ENCODE measurements at places on chromosomes 5 and 9.

DNA sequence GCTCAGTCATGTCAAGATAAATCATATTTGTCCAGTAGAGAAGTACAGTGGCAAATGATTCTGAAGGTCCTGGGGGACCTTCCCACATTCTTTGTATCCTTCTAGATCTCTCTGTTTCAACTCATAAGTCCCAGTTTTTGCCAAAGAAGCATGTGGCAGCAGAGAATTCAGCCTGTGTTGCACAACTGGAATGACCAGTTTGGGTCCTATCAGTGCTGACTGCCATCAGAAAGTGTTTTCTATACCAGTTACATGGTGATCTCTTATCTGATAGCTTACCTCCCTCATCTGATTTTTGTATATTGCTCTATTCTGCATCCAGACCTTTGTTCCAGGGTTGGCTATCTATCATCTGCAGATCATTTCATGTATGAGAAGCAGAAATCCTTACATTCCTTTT, 21.7 kb downstream of the GM2A start:
- DNase-seq = no peak

DNA sequence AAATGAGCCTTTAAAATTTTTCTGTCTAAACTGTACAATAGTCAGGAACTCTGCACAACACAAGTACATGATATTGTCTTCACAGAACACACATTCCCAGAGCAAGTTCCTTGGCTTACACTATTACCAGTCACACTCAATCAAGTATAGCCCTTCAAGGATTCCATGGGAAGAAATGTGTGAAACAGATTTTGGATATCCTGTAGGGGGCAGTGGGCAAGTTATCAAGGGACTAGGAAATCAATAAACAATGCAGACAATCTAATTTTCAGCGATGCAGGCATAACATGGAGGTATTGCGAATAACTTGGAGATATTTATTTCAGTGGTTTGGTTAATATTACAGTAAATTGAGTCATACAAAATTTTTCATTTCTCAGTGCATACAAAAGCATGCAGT, 1171.5 kb upstream of the NUDT12 start:
- DNase-seq = no peak

DNA sequence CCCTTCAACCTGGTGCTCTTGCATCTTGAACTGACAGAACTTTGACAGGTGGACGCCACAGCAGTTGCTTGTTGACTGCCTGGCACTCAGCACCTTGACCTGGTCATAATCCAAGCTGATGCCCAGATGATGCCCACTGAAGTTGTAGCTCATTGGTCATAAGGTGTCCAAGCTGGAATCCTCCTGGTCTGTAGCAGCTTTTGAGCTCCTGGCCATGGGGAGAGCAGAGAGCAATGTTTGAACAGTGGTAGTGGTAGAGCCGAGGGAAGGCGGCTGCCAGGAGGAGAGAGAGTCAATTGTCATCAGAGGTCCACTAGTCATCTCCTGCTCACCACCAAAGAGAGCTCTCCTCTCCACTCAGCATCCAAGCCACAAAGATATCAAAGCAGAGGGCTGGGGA, 23.3 kb downstream of the CSF2 start:
- no peak for DNase-seq

GRCh38 chr5:73189871-73190376, 16.9 kb downstream of the TMEM174 start:
- no peak for DNase-seq

- no peak for DNase-seq
Observed at GRCh38 chr9:108254236-108254635, 601.5 kb downstream of the ACTL7B start.

DNA sequence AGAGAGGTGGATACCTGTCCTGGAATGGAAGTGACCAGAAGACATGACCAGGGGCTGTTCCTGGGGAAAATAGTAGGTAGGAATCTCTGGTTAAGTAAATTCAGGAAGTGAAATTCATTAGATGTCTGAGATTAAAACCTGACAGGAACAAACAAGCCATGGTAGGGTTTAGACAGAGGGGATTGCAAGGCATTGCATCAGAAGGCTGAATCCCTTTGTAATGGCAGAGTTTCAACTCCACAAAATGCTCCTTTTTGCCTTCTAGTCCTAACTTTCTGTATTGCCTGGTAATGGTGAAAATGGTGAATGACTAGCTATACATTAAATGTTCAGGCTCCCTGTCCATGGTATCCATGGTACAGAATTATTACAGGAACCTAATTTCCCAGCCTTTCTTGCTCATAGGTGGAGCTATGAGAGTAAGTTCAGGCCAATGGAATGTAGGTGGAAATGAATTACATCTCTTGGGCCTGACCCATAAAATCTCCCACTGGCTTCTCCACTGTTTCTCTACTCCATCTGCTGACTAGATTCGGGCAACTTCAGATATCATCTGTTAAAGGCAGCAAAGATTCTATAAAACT, 113.4 kb upstream of the CNTLN start:
- DNase-seq = no peak

DNA sequence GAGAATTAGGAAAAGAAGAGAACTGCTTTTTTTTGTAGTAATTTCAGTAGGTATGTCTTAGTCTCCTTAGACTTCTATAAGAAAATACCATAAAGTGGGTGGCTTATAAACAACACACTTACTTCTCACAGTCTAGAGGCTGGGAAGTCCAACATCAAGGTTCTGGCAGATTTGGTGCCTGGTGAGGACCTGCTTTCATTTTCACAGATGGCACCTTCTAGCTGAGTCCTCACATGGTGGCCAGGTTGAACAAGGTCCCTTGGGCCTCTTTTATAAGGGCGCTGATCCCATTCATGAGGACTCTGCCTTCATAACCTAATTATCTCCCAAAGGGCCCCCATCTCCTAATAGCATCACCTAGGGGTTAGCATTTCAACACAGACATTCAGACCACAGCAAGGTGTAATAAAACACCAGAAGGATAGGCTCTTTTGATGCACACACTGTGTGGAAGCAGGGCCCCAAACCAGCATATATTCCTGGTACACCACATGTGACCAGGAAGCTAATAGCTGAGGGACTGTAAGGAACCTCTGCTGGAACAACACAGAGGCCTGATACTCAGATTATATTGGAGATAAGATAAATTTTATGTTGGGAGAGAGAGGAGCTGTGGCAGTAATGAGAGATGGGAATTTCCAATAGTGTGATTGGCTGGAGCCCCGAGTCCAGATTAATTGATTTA, 384.9 kb downstream of the RAB3C start:
- DNase-seq = no peak

DNA sequence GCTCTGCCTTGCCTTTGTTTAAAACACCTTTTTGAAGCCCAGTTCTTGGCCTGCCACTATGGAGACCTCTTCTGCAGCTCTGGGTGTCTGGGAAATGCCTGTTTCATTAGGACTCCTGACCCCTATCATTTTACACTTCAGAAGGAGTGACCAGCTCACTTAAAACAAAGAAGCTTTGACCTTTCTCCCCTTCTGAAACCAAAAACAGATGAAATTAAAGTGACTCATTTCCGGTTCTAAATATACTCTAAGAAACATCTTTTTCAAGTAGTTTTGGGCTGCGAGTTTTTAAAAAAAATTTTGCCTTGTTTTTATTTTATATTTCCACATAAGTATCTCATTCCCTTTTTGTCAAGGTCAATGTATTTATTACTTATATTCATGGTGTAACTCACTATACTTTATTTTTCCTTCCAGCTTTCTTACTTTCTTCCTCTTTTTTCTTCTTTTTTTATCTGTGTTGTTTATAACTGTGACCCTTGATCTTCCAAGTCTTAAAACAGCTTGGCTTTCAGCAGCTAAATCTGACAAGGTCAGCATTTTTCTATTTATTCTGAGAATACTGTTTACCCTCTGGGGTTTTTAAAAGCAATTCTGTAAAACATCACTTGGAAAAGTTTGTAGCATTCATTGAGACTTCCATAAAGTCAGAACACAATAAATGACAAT, 672.9 kb downstream of the NR2F1-AS1 start:
- DNase-seq = no peak
